Mesenchymal stem cell (in vitro differentiated cells and primary cell): ENCODE measurements at places on chromosomes 1 and 21.
A peak's percentile ranks its signal among the peaks of the same experiment; 100 is the strongest.

DNA sequence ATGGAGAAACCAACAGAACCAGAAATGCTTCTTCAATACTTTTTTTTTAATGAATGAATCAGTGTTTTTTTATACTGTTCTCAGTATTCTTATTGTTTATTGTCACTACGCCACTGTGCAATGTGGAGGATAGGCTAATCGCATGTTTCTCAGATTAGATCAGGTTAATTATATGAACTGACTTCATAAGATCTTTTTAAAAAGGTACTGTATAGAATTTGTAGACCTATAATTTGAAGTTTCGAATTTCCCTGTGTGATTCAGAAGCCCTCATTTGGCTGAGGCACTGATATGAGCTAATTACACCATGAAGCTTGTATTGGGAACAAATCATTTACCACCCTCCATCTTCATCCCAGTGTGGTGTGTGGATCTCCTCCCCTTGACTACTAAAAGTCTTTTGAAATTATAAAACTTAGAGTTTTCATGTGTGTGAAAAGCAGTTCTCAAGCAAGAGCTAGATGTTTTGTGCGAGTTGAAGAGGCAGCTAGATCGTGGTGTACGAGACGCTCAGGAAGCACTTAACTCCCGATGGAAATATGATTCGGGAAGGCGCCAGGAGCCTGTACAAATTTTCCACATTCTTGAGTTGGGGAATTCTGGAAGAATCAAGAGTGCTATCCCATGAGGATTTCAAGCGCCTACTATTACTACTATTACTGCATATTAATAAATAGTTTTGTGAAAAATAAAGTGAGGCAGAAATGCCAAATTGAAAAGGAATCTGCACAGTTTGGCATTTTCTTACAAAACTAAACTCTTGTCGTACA, 52.1 kb upstream of the KCNE2 start:
- H3K36me3 ChIP-seq, result peaks cover 5% of the 10 kb centered on the region
- no peak overlapping the region for H3K4me3 ChIP-seq
- no peak overlapping the region for H3K27ac ChIP-seq

GRCh38 chr1:70856201-70856600, 191.4 kb downstream of the PTGER3 start:
- DNase-seq, result no peak
- no peaks in the 10 kb centered on the region for H3K27me3 ChIP-seq
- H3K4me1 ChIP-seq, result no peaks in the 10 kb centered on the region
- H3K27ac ChIP-seq, result no peak overlapping the region
- no peaks in the 10 kb centered on the region for H3K36me3 ChIP-seq

DNA sequence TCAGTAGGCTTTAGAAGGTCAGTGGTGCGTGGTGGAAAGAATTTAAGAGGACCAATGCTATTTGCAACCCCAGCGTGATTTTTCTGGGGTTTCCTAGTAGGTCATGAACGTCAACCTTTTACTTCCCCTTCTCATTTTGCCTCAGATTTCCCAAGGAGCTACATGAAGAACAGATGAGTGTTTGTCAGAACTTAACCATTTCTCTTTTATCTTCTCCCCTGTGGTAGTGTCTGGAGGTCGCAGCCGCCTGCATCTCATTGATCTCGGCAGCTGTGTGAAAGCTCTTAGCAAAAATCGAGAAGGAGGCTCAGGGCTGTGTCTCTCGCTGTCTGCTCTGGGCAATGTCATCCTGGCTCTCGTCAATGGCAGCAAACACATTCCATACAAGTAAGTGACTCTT, 491.1 kb downstream of the KIF26B start:
- H3K4me1 ChIP-seq, result peaks cover 2% of the 10 kb centered on the region
- H3K36me3 ChIP-seq, result no peaks in the 10 kb centered on the region
- no peak overlapping the region for H3K4me3 ChIP-seq
- DNase-seq, result no peak
- H3K27ac ChIP-seq, result no peak overlapping the region

DNA sequence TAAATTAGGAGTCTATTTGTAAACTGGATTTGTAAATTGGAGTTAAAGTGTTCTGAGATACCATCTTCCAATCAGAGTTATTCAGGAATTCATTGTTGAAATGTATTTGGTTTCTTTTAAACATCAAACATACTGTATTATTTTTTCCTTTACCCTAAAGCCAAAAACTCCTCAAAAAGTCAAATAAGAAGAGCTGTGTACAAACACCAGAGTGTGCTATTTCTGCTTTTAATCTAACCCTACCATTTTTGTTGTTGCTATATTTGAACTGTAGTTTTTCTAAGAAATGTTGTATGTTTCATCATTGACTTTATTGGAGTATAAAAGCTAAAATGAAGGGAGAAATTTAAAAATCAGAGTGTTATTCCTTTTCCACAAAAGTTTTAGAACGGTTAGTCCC, 35.8 kb downstream of the SLC30A7 start:
- no peaks in the 10 kb centered on the region for H3K36me3 ChIP-seq
- no peaks in the 10 kb centered on the region for H3K27me3 ChIP-seq
- DNase-seq, result no peak
- H3K27ac ChIP-seq, result no peak overlapping the region

- DNase-seq, result no peak
- peak overlapping the region; percentile 31 for H3K27ac ChIP-seq
These were observed 4.7 kb upstream of the REG4 start for GRCh38 chr1:119815928-119816327.
